NCI-H1048 (cell line): ENCODE measurements at places on chromosomes 11 and 22.

DNA sequence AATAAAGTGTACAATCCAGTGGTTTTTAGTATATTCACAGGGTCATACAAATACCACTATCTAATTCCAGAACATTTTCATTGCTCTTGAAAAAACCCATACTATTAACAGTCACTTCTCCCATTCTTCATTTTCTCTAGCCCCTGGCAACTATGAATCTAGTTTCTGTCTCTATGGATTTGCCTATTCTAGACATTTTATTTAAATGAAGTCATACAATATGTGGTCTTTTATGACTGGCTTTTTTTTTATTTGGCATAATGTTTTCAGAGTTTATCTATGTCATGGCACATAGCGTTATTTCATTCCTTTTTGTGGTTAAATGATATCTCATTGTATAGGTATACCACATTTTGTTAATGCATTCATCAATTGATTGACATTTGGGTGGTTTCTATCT is 59.4 kb downstream of the KDM2A start:
- DNase-seq, result no peak

DNA sequence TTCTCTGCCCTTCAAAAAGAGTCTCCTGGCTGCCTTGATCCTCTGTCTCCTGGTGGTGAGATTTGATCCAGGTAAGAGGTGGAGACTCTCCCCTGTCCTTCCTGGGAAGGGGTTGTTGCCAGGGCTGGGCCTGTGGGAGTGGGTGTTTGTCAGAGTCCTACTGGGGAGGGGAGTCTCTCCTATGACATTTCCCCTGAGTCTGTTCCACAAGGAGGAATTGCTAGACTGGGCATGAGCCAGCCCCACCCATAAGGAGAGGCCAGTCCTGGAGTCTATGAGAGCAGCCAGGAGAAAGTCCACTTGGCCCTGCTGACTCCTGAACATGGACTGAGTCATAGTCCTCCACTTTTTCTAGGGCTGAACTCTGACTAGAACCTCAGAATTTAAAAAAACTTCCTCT is 7.4 kb downstream of the PEX26 start:
- DNase-seq, result no peak

- no peak for DNase-seq
These were observed 6.4 kb upstream of the IFITM3 start for GRCh38 chr11:326842-327580.

GRCh38 chr11:134276396-134277182 is 410 bp downstream of the GLB1L3 start:
- DNase-seq, result no peak

DNA sequence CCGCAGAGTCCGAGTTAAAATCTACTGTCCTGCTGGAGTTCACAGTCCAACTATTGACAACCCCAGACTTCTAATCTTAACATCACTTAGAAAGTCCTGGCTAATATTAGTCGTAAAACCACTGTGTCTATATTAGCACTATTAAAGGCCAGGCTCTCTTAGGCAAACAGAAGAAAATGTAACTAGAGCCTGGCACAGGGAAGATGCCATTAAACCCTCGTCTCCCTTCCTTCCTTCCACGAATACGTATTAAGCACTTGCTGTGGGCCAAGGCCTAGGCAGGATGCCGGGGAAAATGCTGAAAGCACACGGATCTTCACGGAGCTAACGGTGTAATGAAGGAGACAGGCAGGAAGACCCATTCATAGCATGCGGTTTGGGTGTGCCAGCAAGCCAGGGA is 81.5 kb upstream of the LMO1 start:
- DNase-seq, result no peak

GRCh38 chr11:70210530-70210929 is 7.4 kb downstream of the FADD start:
- no peak for DNase-seq

DNA sequence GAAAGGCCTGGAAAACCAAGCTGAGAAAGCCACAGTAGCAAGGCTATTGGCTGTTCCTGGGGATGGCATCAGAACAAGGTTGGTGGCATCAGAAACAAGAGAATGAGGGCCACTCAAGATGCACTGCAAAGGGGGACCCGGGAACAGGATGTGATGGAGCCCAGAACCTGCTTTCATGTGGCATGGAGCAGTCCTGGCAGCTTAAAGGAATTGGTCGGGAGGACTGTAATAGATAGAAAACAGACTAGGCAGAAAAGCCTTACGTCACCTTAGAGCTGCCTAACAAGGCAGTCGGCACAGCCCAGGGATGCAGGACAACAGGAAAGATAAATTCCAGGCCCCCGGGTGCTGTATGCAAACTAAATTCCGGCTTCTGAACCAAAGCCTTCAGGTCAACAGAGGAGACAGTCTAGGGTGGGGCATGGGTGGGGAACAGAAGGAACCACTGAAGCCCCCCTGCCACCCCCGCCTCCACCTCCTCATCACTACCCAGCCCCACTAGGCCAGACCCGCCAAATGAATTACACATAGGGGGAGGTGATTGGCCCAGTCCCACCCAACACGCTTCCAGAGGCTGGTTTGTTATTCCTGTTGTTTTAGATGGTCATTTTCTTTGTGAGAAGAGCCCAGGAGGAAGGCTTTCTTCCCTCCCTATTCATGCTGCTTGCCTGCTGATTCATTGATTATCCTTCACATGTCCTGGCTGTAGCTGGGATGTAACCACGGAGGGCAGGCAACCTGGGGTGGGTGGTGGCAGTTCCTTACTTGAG is 25.7 kb upstream of the LRRC55 start:
- DNase-seq, result no peak

DNA sequence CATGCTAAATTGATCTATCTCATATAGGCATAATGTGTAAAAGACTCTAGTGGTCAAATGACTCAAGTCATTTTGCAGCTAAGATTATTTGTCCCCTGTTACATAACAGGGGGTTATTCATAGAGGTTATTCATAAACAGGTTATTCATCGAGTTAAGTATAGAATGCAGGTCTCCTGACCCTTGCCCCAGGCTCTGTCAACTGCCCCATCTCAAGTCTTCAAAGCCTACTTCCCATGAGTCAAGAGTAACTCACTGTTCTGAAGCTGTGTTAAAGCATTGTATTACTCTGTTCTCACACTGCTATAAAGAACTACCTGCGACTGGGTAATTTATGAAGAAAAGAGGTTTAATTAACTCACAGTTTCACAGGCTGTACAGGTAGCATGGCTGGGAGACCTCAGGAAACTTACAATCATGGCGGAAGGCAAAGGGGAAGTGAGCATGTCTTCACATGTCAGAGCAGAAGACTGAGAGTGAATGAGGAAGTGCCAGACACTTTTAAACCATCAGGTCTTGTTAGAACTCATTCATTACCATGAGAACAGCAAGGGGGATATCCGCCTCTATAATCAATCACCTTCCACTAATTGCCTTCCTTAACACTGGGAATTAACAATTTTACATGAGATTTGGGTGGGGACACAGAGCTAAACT is 226.2 kb upstream of the BLID start:
- DNase-seq, result no peak

DNA sequence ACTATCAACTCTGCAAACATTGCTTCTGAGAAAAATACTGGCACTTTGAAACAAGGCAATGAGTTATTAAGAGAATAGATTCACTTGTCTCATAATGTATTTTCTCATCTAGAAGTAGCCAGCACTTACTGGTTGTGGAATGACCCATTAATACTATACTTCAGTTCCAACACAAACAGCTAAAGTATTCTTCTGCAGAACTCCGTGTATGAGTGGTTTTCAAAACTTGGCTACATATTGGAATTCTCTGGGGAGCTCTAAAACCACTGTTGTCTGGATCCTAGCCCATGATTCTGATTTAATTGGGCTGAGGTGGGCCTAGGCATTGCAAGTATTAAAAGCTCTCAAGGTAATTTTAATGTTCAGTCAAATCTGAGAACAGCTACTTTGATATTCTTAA is 1416.4 kb upstream of the RAG2 start:
- no peak for DNase-seq
